ENCODE measurements at places on chromosomes 12 and 14.

GRCh38 chr12:50362671-50363070, 33.7 kb downstream of the FAM186A start:
- no peak for DNase-seq

DNA sequence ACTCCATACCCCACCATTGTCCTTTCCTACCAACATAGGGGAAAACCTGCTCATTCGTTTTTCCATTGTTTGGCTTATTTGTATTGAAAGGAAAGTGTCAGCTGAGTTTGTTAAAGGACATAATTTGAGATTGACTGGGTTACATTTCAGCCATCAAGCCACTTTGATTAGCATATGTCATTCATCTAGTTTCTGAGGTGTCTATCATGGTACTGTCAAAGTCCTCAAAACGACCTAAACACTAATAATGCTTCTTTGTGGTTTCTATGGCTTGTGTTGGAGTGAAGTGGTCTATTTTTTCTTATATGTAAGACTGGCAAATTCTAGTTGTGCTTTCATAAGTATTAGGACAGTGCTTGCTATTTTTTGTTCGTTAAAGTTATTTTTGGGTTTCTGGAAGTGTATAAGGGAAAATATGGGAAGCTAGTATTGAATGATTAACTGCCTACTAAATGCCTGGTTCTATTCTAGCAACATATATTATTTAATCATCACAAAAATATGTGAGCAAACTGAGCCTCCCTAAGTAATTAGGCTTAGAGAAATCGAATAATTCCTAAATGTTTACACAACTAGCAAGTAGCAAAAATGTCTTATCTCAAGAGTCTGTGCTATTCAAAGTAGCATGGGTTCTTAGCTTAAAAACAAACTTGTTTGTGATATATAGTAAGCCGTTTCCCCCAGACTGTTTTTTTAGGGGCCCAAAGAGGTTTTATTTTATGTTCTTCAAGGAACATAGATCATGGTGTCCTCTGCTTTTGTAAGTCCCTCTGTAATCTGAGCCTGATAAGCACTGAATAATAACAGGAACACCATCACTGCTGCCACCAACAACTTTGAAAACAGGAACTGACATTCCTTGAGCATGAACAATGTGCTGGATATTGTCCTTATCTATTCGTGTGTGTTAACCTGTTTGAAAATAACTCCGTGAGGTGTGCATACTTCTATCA, 67.1 kb downstream of the DERA start:
- DNase-seq: peak; percentile 88

DNA sequence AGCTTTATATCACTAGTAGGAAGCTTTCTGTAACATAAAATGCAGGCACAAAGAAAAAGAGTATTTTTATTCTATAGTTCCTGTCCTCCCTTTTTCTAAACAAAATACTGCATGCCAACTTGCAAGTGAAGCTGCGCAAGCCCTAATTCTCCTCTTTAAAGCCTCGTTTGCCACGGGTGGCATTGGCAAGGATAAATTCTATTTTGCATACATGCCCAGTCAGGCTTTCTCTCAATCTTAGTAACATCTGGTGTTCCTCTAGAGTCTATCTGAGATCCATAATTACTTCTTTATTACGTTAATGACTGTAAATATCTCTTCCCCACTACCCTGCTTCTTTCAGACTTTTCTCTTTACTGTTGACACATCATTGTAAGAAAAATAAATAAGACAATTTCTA, 97.1 kb upstream of the DAAM1 start:
- DNase-seq: no peak

DNA sequence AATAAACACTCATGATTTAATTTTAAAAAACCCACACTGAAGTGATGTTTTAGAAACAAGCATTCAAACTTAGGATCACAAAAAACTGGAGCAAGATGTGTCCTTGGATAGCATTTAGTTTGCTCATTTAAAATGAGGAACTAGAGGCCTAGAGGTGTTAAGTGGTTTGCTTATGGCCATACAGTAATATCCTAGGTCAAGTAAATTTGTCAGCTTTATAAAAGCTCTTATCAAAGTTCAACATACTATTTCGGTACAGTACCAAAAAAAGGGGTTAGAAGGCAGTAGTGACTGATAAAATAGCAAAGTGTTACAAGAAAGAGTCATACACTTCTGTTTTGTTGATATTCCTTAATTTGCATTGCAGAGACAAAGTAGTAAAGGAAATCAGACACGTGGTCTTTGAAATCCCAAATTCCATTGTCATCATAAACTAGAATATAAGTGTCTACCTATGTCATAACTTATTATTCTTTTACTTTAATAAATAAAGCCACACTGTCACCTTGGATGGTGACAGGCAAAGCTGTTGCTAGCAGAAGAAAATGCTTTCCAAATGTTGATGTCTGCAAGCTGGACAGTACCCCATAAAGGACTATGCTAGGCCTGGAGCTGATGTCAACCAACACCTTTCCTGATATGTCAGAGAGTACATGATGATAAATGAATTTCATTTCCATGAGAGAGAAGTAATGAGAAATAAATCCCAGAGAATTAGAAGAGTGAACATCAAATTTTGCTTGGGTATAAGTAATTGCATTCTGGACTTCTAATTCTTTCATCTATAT, 17.6 kb upstream of the SRP54 start:
- DNase-seq: no peak

DNA sequence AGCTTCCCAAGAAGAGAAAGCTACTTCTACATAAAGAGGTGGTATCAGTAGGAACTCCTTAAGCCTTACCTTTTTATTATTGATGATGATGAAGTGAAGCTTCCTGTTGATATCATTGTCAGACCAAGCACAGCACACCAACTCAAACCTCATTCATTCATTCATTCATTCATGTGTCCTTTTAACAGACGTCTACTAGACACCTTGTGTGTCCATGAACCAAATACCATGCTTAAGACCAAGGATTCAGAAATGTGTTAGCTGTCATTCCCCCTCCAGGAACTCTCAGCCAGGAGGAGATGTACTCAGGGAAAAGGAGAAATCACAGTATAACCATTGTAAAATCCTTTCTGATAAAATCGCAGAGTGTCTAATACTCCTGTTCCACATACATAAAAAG, 194.8 kb downstream of the ZFP36L1 start:
- DNase-seq: no peak

GRCh38 chr12:52879394-52880351, 25.2 kb downstream of the KRT8 start:
- peak; percentile 68 for DNase-seq

GRCh38 chr12:93341409-93342049, 36.2 kb upstream of the NUDT4 start:
- DNase-seq: no peak

DNA sequence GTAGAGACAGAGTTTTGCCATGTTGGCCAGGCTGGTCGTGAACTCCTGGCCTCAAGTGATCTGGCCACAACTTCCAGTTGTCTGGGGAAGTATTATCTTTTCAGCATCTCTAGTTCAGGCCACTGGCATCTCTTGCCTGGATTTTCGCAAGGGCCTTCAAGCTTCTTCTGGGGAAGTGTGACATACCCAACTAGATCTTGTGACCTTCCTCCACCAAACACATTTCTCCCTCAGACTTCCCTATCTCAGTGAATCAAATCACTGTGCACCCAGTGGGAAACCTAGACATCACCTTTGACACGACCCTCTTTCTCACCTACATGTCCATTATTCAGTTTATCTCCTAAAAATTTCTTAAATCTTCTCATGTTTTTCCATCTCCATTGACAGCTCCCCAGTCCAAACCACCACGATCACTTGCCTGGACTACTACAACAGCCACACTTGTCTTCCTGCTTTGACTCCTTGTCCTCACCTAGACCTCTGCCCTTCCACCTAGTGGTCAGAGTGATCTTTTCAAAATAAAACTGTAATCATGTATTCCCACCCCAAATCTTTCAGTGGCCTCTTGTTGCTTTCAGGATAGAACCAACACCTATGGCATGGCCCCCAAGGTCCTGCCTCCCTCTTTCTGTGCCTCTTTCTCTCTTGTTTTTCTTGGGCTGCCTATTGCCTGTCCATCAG, 3.3 kb downstream of the EEF1AKMT3 start:
- no peak for DNase-seq

DNA sequence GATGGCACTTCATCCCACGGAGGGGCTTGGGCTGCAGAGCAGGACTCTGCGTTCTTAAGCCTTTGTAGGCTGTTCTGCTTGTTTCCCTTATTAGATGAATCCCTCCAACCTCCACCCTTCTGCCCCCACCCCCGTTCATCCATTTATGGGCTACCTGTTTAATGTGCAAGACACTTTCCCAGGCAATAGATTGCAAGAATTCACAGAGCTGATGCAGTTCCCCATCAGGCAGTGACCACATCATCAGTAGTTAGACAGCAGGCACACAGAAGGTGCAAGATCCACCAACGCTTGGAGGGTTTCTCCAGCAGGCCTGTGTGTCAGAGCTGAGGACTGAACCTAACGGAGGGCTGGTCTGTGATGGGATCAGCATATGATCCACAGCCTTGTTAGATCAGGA, 1.2 kb upstream of the C1R start:
- no peak for DNase-seq

- DNase-seq: no peak
Measured at GRCh38 chr12:132510746-132511477, 21.0 kb downstream of the FBRSL1 start.

DNA sequence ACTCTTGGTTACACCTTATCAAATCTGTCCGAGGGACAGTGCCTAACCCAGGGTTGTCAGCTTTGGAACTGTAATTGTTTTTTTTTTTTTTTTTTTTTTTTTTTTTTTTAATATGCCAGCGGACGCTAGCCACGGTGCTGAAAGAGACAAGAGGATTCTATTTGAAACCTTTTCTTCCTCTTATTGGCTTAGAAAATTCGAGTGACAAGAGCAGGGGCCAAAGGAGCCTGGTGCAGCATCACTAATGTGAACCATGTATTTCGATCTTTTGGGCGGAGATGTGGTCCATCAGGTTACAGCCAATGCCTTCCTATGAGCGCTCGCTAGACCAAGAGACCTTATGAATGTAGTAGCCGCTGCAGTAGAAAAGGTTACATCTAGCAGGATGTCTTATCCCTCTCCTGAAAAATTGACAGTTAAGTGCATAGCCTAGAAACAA, 922 bp downstream of the PTPRR start:
- DNase-seq: no peak

GRCh38 chr12:6342140-6342889, 439 bp upstream of the TNFRSF1A start:
- no peak for DNase-seq

DNA sequence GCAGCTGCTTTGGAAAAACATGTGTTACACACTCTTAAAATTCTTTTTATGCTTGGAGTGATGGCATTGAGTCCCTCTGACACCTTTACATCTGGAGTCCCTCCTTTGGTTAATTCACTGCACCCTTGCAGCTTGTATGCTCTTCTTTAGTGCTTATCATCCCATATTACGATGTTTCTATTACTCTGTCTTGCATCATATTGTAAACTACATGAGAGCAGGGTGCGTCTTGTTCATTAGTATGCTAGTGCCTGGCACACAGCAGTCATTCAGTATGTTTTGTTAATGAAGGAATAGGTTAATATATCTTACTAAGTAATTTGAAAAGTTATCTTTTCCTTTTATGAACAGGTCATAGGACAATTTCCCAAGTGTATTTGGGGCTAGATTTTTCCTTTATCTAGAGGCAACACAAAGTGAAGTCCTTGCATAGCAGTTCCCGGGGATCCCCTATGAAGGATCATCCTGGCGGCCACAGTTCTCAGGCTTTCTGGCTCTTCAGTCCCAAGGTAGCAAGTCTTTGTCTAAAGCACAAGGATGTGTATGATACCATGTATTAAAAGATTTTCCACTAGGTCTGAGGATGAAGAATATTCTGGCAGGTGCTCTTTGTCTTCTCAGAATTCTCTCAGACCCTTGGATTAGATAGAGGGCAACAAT, 363.8 kb downstream of the FUT8 start:
- no peak for DNase-seq

- no peak for DNase-seq
Measured at GRCh38 chr14:105028251-105028927, 7.5 kb upstream of the CDCA4 start.

DNA sequence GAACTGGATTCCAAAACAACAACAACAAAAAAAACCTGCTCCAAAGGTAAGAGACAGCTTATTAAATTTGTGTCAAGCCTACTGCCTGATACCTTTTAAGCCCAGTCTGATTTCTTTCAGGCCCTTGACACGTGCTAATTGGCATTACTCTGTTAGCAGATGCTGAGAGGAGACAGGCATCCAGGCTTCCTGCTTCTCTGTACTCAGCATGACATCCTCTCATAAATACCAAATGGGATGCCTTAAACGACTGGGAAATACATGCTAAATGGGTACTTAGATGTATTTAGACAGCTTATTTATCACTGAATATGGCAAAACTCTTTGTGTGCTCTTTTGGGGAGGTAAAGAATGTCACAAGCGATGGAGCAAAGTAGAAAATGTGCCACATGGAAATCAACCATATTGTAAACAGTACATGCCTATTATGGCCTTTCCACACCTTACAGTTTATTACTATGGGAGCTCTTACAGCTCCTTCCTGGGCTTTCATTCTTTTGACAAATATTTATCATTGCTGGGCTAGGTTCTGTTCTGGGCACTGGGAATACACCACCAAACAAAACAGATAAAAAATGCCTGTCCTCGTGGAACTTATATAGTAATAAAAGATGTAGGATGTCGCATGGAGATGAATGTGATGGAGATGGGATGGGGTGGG, 11.5 kb upstream of the PCED1B start:
- no peak for DNase-seq

DNA sequence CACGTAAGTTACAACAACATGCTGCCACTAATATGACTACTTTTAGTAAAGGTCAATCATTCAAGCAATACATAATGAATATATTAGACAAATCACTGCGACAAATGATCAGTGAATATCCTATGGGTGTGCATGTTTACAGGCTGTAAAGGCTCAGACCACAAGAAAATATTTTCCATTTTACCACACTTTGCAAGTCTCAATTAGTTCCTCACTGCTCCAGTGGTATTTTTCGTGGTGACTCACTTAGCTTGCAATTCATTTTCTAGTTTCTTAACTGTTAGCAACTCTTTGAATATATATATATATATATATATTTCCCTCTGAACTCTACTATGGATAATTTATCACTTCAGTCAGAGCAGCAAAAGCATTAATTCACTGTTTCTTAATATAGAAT, 96.9 kb downstream of the EML5 start:
- DNase-seq: no peak

- no peak for DNase-seq
Measured at GRCh38 chr12:122721057-122721545, 4.5 kb upstream of the HCAR3 start.

- no peak for DNase-seq
Measured at GRCh38 chr12:125890971-125891370, 825.7 kb downstream of the AACS start.

DNA sequence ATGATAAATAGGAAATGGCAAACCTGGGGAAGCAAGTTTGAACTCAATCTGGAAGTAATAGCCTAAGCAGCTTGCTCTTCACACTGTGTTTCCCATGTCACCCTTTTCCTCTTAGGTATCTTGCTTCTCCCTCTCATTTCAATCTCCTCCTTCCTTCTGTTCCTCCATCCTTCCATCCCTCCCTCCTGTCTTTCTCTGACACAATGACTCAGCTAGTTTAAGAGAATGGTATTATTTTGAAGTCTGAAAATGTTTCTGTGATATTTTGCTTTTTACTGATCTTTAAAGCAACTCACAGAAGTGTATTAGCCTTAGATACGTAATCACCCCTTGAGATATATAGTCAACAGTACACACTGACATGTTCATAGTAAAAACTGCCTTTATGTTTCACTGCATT, 55.9 kb upstream of the FGD4 start:
- no peak for DNase-seq
